ENCODE measurements at places on chromosomes 2 and 18.

DNA sequence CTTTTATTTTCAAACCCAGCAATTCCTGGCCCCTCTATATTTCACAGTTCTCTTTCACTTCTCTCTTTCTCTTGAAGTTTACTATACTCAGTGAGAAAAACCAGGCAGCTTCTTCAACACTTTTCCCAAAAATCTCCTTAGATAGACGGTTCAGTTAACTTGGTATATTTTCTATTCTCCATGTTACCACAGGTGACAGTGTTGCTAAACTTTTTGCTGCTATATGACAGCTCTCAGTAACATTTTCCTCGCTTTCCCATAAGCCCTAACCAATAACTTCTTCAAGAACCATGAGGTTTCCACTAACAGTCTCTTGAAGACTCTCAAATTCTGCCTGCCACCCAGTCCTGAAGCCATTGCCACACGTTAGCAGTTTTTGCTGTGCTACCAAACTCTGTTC, 45.8 kb downstream of the CYBRD1 start:
- no peak for DNase-seq

DNA sequence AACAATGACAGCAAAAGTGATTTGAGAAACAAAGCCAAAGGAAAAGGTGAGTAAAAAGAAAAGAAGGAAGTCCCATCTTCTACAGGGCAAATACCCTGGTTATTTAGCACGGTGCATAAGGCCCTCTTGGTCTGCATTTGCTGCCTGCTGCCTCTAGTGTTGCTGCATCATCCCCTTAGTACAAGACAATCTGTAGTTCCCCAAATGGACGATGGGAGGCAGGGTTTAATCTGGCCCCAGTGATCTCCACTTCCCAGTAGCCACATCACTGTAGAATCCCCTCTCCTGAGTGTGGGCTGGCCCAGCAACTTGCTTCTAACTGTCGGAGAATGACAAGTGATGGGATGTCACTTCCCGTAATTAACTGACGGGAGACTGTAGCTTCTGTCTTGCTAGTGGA, 85.1 kb downstream of the CTAGE1 start:
- no peak for DNase-seq

DNA sequence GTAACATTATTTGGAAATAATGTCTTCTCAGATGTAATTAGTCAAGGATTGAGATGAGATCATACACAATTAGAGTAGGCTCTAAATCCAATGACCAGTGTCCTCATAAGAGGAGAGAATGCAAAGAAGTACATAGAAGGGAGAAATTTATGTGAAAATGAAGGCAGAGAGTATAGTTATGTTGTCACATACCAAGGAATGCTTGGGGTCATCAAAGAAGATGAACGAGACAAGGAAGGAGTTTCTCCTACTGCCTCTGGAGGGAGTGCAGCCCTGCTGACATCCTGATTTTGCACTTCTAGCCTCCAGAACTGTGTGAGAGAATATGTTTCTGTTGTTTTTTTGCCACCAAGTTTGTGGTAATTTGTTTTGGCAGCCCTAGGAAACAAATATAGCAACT, 100.1 kb downstream of the GALNT13 start:
- no peak for DNase-seq

DNA sequence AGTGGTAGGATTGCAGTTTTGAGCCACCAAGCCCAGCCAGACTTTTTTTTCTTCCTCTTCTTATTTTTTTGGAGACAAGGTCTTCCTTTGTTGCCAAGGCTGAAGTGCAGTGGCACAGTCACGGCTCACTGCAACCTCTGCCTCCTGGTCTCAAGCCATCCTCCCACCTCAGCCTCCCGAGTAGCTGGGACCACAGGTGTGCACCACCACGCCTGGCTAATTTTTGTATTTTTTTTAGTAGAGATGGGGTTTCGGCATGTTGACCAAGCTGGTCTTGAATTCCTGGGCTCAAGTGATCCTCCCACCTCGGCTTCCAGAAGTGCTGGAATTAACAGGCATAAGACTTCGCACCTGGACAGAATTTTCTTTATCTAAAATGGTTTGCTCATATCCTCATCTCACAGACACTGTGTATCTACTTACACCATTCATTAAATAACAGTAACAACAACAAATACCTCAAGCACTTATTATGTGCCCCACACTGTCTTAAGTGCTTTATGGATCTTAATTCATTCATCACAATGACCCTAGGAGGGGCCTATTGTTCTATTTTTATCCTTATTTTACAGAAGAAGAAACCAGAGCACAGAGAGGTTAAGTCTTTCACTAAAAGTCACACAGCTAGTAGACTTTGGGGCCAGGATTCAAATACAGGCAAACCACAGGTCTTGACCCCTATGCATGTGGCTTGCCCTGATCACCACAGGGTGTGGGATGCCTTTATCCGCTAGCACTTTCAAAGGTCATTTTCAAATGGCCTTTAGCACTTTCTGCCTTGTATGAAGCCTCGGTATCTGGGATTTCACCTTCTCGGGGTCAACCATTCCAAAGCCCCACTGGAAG, 39.6 kb downstream of the MYCN start:
- no peak for DNase-seq

- DNase-seq = no peak
These were observed 88.3 kb downstream of the INSIG2 start for GRCh38 chr2:118176601-118177000.

DNA sequence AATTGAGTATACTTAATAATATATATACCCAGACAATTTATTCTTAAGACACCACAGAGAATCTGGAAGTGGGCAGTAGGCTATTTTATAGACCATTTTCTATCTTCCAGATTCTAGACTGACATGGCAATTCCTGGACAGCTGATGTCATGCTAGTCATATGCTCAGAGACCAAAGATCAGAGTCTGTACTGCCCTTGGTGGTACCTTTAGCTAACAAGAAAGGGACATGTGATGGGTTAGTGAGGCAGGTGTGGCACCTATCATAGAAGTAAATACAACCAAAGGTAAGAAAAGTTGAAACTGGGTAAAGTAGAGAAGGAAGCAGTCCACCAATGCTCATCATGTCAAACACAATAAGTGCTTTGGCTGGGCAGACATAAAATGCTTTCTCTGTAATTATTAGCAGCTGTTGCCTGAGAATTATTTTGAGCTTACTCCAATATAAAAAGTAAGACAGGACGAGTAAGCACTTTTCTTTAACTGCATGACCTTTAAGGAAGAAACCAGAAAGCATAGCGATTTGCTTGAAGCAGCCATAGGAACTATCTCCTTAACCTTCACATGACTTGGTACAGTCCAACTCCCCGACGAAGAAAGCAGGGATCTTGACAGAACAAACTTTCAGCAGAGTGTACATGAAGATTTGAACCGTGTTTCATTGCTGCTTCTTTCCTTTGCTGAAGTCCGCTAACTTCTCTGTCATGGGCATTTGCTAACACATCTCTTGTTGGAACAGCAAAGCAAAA, 47.1 kb downstream of the SLC40A1 start:
- no peak for DNase-seq

- peak; percentile 79 for DNase-seq
These were observed 188.1 kb downstream of the ZEB2 start for GRCh38 chr2:144331674-144332355.

GRCh38 chr18:46209161-46209560, 105.0 kb downstream of the HAUS1 start:
- no peak for DNase-seq

GRCh38 chr2:61530749-61531148, 7.4 kb downstream of the XPO1 start:
- DNase-seq = no peak

- DNase-seq = no peak
These were observed 69.9 kb downstream of the UXS1 start for GRCh38 chr2:106124106-106124756.

DNA sequence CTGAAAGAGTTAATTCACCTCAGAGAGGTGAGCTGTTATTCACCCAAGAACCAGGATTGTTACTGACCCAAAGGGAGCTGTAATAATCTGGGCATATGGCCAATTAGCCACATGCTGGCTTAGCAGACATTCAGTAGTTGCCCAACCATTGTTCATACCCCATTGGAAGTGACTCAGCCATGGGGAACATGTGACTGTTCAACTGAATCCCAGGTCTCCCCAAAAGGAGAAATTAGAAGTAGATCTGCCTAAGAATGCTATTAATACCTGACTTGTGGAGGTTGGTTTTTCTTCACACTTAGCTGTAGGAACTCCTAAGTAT, 272.6 kb upstream of the UBE2E3 start:
- peak; percentile 84 for DNase-seq

DNA sequence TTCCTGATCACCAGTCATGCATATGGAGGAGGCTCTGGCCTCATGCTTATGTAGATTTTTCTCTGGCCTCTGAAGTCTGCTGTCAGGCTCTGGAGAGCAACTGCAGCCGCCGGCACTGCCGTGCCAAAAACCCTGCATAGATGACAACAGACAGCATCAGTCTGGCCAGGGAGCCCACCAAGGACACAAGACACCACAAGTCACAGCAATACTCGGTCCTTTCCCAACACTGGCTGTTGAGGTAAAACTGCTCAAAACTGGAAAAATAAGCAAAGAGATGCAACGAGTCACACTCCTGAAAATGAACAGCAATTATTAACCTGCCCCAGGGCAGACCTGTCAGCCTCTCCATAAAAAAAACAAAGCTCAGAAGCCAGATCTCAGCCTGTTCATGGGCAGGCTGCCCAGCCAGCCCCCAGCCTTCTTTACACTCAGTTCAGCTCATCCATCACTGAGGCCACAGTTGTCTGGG, 186.0 kb upstream of the RAB6C start:
- DNase-seq = no peak
